Osteoblast (primary cell): ENCODE measurements at places on chromosomes 13 and 19. TPM values are rescaled to one million over a fixed set of nuclear protein-coding genes. Genes with fewer than 3 reads are reported as not detected.

The DLL3 gene
- under 0.01 TPM in 1 of 2 replicates, not detected in the other for total RNA-seq

The PRRG2 gene
- total RNA-seq: under 0.01 and 0.29 TPM in 2 replicates

The CD177 gene
- total RNA-seq: under 0.01 TPM in 1 of 2 replicates, not detected in the other

The PPM1N gene
- 0.29 and 0.36 TPM in 2 replicates for total RNA-seq

The TMEM86B gene
- 1.5 and 2.5 TPM in 2 replicates for total RNA-seq

The CEP89 gene
- 18.5 and 21.2 TPM in 2 replicates for total RNA-seq

DNA sequence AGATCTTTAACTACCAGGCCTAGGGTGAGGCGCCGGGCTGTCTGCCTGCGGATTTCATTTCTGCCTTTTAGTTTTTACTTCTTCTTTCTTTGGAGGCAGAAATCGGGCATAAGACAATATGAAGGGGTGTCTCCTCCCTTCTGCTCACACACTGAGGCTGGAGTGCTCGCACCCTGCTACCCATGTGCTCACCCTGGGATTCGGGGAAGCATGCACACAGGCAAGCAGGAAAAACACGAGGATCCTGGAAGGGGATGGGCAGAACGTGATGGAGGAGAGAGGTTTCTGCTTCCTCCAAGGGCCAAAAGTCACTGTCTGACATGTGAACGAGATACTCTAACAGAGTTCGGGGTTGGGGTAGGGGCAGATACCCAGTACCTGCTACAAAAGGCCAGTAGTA lies 28.4 kb downstream of the ZNF823 start:
- no peak for DNase-seq

GRCh38 chr19:14135985-14136508 lies 342 bp downstream of the ASF1B start:
- peak; percentile 90 for DNase-seq

DNA sequence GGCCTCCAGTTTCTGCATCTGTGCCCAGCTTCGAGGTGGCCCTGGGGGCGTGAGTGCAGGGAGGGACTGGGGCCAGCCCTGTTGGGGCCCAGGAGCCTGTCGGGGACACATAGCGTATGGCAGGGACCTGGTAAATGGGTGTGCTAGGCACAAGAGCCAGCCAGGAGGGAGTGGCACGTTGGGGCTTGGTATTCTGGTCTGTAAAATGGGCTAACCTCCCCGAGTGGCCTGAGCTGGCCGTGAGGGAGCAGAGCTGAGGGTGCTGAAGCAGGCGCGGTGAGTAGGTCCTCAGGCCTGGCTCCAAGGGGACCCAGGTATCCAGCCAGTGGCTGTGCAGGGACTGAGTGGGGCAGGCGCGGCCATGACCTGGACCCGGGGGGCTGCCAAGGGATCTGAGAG lies 4.3 kb downstream of the PTOV1 start:
- no peak for DNase-seq

DNA sequence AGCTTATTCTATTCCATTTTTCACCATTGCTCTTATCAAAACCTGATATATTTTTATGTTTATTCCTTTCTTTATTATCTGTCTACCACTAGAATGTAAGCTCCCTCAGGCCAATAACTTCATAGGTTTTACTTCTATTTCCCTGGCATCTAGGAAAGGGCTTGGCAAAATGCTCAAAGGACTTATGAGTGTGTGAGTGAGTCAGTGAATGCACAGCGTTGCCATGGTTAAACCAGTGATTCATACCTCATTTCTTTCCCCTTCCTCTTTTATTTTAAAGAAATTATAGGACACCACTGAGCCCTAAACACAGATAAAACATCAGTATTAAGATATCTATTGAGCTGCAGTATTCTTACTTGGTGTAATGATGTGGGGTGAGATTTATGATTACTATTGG lies 162.1 kb downstream of the GPC6 start:
- DNase-seq: no peak

- no peak for DNase-seq
These were observed 1.5 kb downstream of the FNDC3A start for GRCh38 chr13:48977286-48977625.

DNA sequence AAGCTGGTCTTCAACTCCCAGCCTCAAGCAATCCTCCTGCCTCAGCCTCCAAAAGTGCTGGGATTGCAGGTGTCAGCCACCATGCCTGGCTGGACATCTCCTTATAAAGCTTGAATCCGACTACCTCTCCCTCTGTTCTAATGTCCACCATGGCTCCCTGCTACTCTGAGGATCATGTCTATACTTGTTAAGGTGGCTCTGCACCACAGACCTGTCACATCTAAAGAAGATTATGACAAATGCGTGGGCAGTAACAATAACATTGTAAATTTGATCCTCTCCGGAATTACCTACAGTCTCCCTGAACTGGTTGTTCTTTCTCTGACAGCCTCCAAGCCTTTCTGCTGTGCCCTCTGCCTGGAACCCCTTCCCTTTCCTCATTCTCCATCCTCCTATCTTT lies 1.8 kb downstream of the NXNL1 start:
- peak; percentile 8 for DNase-seq

- DNase-seq: peak; percentile 68
These were observed 2.1 kb downstream of the CALM3 start for GRCh38 chr19:46603195-46603637.

- DNase-seq: no peak
These were observed 24.5 kb upstream of the CCNE1 start for GRCh38 chr19:29787281-29787680.

- DNase-seq: no peak
These were observed 12.9 kb downstream of the TMEM143 start for GRCh38 chr19:48350856-48351255.

- no peak for DNase-seq
These were observed 15.2 kb upstream of the PIK3R2 start for GRCh38 chr19:18137657-18138339.

DNA sequence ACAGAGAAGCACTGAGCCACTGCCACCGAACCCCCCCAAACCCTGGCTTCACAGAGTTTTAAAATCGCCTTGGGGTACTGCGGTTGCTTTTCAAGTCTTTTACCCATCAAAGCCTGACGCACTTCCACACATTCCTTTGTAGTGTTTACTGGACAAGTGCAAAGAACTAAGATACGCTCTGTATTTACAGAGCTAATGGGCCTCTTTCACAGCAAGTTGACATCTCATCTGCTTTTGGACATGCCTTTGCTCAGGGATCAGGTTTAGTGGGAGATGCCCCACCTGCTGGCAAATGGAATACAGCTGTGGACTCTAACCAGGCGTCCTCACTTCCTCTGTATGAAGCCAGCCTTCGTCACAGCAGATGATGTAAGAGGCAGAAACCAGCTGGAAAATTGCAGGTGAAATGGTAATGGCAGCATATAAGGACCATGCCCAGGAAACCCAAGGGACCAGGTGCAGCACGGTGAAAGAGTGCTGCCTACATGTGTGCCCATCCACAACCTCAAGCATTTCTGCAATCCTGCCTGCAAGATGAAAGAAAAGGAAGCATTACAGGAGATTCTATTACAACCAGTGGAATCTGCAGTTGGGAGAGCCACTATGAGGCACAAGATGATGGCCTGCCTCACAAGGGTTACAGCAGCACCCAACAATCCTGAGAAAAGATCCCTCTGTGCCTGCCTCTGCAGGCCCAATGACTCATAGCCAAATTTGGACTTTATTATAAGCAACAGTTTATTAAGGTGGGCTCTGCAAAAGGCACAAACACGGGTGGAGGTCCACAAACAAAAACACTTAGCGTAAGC lies 34.7 kb downstream of the BRD4 start:
- DNase-seq: peak; percentile 79

DNA sequence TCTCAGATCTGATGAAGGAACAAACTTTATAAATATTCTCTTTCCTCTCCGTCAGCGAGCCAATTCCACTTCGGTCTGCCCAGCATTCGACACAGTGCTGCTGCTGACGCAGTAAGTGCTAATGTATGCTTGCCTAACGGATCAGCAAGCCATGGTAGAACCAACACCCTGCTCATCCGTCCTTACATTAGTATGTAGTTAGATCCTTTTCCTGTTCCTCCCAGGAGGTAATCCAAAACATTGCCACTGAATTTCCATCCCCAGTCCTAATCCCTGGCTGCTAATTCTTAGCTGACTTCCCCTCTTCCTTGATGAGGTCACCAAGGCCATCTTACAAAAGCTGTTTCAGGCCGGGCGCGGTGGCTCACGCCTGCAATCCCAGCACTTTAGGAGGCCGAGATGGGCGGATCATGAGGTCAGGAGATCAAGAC lies 88.0 kb downstream of the STARD13 start:
- DNase-seq: no peak

DNA sequence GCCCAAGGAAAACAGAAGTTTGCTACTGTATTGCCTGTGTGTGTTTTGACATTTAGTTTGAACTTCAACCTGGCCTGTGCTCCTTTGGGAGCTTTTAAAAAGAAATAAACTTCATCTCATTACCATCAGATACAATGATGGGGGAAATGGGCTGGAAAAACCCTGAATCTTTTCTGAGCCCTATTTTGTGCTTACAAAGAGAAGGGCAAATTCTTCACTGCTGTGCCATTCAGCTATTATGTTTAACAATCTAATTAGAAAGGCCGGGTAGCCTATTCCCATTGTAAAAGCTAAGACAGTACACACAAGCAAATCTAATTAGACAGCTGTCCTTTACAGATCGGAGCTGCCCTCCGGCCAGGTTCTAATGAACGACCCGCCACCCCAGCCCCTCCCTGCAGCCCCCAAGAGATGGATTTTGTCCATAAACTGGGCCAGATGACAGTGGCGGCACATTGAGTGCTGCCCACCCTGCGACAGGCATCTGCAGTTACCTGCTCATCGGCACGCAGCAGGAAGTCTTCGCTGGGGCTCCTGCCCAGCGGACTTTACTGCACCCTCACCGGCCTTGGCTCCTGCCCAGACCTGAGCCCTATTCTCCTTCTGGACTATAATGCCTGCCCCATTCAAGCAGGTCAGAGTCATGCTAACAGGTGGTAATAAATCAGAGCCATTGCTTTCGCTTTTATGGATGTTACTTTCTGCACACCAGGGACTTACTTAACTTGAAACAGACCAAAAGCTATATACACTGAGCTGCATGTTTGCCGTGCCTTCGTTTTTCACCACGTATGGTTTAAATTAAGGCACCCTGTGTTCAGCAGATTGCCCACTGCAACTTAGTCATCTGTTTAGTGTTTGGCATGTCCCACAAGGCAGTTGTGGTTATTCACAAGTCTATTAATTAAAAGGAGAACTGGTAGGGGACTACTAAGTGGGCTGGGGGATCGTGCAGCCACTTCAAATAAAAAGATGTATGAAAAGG lies 549.6 kb downstream of the FGF9 start:
- DNase-seq: no peak

DNA sequence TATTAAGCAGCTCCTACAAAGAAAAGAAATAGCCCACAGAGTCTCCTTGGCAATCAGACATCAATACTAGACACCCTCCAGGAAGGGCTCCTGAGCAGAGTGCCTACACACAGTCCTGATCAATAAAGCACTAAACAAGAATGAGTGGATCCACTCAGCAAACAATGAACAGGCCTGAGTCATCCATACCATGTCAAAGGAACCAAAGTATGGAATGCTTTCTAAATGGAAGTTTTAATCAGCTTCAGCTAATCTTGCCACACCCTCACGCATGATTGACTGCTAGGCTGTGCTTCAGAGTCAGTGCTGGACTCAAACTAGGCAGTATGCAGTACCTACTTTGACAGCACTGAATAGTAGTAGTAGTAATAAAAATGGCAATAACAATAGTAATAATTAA lies 392.7 kb upstream of the HTR2A start:
- DNase-seq: no peak

DNA sequence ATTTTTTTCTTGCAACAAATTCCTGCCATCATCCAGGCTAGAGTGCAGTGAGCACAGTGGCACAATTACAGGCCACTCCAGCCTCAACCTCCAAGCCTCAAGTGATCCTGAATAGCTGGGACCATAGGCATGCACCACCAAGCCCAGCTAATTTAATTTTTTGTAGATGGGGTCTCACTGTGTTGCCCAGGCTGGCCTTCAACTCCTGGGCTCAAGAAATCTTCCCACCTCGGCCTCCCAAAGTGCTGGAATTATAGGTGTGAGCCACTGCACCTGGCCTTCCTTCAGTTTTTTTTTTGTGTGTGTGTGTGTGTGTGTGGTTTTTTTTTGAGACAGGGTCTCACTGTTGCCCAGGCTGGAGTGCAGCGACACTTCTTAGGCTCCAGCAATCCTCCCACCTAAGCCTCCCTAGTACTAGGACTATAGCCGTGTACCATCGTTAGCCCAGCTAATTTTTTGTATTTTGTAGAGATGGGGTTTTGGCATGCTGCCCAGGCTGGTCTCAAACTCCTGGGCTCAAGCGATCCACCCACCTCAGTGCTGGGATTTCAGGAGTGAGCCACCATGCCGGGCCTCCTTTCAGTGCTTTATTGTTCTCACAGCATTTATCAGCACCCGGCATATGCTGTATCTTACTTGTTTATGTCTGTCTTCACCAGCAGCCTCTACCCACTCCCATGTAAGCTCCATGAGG lies 5.9 kb upstream of the SRRM5 start:
- DNase-seq: peak; percentile 47

DNA sequence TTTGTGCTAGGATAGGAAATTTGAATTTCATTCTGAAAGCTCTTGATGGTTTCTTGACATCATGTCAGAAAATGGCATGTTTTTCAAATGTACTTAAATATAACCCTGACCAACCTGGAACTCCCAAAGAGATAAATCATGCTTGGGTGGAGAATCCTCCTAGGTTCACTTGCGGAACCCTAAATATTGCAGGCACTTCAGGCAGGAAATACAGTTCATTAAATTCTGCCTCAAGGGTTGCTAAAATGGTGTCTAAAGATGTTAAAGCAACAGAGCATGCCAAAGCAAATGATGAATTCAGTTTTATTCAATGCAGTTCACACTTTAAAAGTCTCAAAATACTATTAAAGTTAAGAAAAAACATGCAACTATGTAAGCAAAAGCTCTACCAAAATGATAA lies 415.9 kb downstream of the SLITRK6 start:
- DNase-seq: no peak

DNA sequence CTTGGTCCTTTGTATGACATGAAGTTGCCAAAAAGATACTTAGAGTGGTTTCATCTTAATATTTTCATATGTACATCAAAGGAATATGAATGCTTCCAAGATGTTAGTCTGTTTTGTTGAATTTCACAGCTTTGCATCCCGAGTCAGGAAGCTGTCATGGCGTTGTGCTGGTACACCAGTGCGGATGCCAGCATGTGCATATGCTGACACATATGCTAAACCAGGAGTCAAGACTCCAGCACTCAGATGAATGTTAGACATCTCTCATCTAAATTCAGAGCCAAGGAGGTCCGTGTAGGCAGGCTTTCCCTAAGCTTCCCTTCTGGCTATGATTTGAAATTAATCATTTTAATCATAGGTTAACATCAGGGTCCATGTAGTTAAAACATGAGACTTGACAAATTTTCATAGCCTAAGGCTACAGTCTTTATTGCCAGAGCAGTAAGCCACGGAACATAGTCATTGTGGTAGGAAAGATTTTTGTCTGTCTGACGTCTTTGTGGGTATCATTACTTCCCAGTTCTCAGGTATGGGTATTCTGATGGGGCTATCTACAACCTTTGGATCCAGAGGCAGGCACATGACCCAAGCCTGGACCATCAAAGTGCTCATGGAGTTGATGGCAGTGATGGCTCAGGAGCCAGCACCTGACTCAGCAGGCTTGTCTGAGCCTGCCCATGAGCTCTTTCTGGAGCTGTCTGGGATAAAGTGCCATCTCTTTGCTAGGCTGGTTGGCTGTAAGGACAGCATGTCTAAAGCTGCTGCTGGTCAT lies 246.1 kb downstream of the KCNRG start:
- DNase-seq: no peak

- no peak for DNase-seq
These were observed 22.3 kb upstream of the DPP9 start for GRCh38 chr19:4745986-4746385.
